ENCODE measurements at places on chromosomes 11 and 22. TPM values are rescaled to one million over a fixed set of nuclear protein-coding genes. Genes with fewer than 3 reads are reported as not detected.

DNA sequence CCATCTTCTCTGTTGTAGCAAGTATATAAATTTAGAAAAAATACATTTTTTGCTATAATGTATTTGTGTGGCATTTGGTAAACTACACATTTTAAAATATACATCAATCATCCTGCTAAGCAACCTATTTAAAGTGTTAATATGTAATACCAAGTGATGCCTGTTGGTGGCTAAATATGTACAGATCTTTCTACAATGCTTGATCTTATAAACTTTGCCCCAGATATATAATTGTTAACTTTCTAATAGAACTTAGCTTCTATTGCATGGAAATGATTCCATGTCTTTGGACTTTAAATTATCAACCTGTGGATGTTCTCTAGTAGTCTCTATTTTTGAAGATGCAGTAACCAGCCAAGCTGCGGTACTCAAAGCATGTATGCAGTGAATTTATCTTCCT lies 1260.4 kb upstream of the RAG2 start:
- no peaks in the 10 kb centered on the region for H3K4me1 ChIP-seq
- no peaks in the 10 kb centered on the region for H3K36me3 ChIP-seq
- no peak for DNase-seq
- H3K27ac ChIP-seq = no peak overlapping the region
- no peak overlapping the region for H3K4me3 ChIP-seq

DNA sequence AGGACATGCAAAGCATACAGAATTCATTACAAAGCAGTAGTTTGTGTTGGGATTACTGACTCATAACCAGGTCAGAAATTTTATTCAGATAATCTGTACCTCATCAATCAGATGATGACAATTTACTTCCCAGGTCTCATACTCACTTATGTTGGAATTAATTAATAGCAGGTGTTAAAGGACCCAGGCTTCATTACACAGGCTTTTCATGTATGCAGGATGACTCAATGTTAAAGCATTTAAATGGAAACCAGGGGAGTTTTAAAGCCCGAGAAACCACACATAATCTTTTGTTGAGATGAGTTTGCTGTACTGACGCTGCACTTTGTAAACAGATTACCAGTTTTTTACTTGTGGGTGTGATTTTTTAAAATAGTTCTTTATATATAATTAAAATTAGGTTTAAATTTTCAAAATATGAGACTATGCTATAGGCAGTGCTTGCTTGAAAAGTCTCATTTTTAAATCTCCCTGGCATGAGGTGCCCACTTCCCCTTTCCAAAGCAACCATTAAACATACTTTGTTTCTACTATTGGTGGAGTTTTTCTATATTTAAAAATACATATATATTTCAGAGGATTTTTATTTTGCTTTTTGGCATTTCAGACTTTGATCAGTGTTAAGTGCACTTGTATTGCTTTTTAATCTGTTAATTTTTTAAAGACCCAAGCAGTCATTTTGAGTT lies 41.0 kb downstream of the CEP57 start:
- peaks cover 6% of the 10 kb centered on the region for H3K4me1 ChIP-seq
- no peaks in the 10 kb centered on the region for H3K27me3 ChIP-seq
- peaks cover 2% of the 10 kb centered on the region for H3K36me3 ChIP-seq
- H3K4me3 ChIP-seq = no peak overlapping the region

UBASH3B gene
- total RNA-seq = 2.9 TPM

YPEL1 gene
- 23.6 TPM for total RNA-seq

- H3K27ac ChIP-seq = no peak overlapping the region
- H3K27me3 ChIP-seq = no peaks in the 10 kb centered on the region
- H3K4me1 ChIP-seq = no peaks in the 10 kb centered on the region
- no peak overlapping the region for H3K4me3 ChIP-seq
Measured at GRCh38 chr11:123218451-123218850, 23.4 kb upstream of the CLMP start.

DNA sequence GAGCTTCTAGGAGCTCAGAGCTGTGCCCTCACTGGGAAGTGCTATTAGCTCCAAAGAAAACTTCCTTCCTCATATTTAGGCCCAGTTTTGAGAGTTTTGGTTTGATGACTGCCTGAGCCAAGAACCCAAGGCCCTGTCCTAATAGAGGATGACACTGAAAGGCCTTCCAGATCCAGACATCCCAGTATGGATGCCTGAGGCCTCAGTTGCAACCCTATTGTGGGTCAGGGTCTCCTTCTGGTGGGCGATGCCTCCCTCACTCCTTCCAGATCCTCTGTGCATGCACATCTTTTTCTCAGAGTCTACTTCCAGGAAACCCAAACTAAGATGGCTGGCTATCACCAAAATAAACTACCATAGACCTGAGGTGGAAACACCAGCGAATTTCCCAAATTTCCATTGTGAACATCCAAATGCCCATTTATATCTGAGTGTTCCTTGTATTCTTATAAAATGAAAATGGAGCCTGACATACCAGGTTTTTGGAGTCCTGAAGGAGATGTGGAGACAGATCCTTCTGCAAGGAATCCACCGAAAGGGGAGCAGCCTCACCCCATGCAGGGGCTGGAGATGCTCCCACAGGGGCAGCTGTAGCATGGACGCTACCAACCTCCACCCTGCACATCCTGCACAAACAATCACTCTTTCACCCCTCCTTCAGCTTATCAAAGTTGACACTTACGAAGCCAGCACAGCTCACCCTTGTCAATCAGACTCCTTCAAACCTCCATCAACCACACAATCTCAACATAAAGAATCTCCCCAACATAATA lies 61.1 kb downstream of the GGTLC2 start:
- H3K4me1 ChIP-seq = no peaks in the 10 kb centered on the region
- H3K27me3 ChIP-seq = no peaks in the 10 kb centered on the region
- H3K4me3 ChIP-seq = no peak overlapping the region
- H3K36me3 ChIP-seq = no peaks in the 10 kb centered on the region
- H3K27ac ChIP-seq = no peak overlapping the region

NRXN2 gene
- total RNA-seq = 0.85 TPM

DNA sequence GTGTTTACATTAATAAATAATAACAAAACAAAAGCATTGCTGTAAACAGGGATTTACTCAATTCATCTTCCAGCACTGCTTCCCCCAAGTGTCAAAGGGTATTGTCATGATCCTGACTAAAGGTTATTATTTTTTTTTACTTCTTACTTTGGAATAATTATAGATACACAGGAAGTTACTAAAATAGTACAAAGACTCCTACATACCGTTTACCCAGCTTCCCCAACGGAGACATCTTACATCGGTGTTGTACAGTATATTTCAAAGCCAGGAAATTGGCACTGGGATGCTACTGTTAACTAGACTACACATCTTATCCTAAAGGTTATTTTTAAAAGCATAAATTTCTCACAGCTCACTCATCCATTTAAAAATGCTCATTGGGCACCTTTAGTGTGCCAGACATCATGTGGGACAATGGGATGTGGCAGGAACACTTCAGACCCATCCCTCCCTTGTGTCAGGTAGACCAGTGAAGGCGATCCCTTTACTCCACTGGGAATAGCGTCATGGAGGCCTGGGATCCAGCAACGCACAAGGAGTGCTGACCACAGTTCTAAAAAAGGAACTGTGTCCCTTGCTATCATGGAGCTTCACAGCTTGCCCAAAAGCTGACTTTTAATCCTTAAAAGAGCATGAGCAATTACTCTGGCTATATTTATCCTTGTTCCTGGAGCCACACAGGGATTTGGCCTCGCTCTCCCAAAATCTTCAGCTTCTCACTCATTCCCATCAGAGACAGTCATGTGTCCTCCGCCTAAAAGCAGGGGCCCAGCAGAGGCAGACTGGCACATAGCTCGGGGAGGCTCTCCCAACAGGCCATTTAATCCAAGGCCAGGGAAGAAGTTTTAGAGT lies 3.1 kb upstream of the IRAG1 start:
- DNase-seq = no peak
- no peaks in the 10 kb centered on the region for H3K36me3 ChIP-seq
- no peaks in the 10 kb centered on the region for H3K27me3 ChIP-seq
- H3K27ac ChIP-seq = peak overlapping the region; percentile 67
- H3K4me3 ChIP-seq = no peak overlapping the region
- H3K4me1 ChIP-seq = peaks cover 17% of the 10 kb centered on the region

DNA sequence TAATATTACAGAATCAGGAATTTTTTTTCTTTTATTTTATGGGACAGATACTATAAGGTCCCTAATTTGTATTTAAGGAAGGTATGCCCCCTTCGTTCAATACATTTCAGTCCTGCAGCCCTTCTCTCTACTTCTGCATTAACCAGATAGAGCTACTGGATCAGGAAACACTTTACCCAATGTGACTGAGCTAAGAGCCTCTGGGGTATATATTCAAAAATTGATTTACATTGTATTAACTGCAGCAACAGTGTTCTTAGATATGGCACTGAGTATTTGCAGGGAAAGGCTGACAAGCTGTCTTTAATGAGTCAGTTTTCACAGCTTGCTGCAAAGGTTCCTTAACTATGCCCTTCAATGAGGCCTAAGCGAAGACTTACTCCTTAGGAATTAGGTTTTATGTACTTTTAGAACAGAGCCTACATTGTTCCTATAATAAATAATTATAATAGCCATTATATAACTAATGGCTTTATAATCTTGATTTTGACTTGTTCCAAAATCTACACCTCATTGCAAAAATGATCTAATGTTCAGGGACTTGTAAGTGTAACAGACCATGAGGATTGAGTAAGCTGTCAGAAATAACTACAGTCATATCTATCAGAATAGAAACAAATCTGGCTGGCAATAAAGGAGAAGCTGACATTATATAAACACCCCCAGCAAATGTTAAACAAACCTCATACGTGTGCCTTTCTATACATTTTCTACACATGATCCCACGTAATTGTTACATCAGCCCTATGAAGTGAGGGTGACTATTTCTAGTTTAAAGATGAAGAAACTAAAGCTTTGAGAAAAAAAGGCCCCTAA lies 55.0 kb downstream of the DDI1 start:
- H3K4me1 ChIP-seq = no peaks in the 10 kb centered on the region
- no peaks in the 10 kb centered on the region for H3K36me3 ChIP-seq
- H3K27ac ChIP-seq = no peak overlapping the region
- DNase-seq = no peak

GNAZ gene
- 2.2 TPM for total RNA-seq

- no peak overlapping the region for H3K4me3 ChIP-seq
- DNase-seq = no peak
- H3K36me3 ChIP-seq = no peaks in the 10 kb centered on the region
- H3K4me1 ChIP-seq = peaks cover 7% of the 10 kb centered on the region
- H3K27ac ChIP-seq = no peak overlapping the region
Measured at GRCh38 chr11:19605520-19606371, 106.9 kb upstream of the NAV2 start.
